Heart left ventricle (tissue), 16 donors: ENCODE measurements at places on chromosomes 13 and 19.
A peak's percentile ranks its signal among the peaks of the same experiment; 100 is the strongest.

DNA sequence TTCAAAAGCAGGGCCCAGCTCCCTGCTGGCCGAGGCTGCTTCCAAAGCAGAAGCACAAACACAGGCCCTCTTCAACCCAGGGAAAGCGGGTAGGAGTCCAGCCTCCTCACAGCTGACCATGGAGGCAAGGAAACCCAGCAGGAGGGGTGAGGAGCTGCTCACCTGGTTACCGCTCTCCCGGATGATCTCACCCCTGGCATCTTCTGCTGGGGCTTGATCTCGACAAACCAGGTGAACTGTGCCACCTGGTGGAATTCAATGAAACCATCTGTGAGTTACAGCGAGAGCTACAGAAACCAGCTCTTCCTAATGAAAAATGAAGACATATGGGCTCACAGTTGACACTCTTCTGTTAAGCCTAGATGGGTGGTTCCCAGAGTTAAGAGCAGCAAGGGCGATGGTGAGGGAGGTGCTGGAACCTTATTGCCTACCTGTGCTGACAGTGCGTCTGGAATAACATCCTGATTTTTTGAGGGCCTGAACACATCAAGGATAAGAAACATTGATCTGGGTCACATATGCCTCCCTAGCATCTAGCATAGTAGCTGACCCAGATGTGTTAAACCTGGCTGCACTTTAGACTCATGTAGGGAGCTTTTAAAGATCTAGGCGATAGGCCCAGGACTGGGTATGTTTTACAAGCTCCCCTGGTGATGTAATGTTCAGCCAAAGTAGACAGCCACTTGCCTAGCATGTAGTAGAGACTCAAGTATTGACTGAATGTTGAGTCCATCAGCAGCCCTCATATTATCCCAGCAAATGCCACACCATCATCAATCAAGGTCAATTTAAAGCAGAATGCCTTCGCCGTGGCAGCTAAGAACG is 6.1 kb downstream of the DHRS12 start:
- peak; percentile 45 for DNase-seq

- no peak for DNase-seq
Measured at GRCh38 chr19:29383696-29384095, 142.1 kb upstream of the VSTM2B start.

DNA sequence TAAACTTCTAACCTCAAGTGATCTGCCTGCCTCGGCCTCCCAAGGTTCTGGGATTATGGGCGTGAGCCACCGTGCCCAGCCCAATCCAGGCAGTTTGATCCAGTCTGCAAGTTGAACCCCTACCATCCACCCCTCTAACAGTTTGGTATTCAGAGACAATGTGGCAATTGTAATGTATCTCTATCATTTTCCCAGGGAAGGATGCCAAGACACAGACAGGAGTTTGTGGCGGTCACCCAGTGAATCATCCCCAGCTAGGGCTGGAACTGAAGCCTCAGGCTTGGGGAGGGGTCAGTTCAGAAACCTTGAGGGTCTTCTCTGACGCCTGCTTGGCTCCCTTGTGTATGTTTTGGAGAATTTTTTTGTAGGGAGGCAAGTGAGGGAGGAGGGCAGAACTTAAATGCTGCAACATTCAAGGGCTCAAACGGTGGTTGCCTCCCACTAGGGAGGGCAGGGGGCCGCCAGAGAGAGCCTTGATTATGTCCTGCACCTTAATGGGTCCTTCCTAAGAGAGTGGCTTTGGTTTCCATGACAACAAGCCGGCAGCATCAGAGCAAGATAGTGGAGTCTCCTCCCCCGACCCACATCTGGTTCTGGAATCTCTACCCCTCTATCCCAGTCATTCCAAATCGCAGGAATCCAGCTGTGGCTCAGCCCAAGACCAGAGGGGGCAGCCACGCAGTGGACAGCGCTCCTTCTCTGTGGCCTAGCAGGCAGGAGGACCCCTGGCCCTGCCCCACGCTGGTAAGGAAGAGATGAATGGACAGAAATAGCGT is 14.9 kb upstream of the FEM1A start:
- DNase-seq = no peak

GRCh38 chr13:102400675-102401145 is 1.1 kb downstream of the FGF14 start:
- DNase-seq = peak; percentile 28

DNA sequence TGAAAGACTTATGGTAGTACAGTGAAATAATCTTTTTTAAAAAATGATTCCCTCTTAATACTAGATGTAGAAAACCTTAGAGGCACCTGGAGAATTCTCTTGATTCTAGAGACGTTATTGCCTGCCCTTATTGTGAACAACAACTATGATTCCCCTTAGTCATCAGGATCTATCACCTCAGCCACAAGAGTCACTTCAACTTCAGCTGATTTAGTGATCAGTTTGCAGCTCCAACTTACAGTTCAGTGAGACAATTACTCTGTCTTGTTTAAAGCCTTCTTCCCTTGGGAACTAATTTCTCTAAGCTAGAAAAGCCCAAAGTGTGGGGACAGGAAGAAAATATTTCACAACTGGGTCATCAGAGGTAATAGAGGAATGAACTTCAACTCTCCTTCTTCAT is 254.3 kb upstream of the SLITRK1 start:
- DNase-seq = no peak

GRCh38 chr19:40416918-40417642 is 3.9 kb upstream of the PRX start:
- DNase-seq = peak; percentile 80

DNA sequence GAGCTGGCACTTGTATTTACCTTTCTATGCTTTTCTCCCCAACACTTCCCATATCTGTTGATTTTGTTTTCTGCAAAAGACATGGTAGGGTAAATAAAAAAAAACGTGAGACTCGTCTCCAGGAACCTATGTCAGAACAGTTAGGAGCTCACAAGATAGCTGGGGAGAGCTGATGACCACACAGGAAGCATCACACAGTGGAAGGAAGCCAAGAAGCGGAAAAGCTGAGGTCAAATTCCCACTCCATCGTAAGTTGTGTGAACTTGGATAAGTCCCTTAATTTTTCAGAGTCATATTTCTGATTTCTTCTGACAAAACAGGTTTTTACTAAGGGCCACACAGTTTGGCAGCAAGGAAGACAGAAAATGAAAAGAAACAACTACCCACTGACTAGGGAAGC is 199.6 kb downstream of the KLF5 start:
- DNase-seq = no peak

- DNase-seq = no peak
Measured at GRCh38 chr13:65111223-65111622, 2118.9 kb downstream of the PCDH9 start.

GRCh38 chr13:112113851-112114250 is 46.9 kb downstream of the SOX1 start:
- DNase-seq = no peak

DNA sequence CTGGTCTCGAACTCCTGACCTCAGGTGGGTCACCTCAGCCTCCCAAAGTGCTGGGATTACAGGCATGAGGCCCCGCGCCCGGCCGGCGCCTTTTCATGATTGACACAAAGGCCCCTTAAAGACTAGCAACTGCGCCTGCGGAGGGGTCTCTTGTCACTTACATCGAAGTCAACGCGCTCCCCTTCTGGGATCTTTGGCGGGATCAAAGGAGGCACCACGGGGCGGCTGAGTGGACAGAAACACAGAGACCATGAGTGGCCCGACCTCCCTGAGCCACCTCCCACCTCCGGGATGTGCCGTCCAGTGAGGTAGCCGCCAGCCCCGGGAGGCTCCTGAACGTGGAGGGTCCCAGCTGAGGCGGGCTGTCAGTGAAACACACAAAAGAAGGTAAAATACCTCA is 7.3 kb downstream of the TNNT1 start:
- no peak for DNase-seq

- peak; percentile 83 for DNase-seq
Measured at GRCh38 chr19:17385878-17386611, 8.0 kb downstream of the CCDC194 start.

- DNase-seq = no peak
Measured at GRCh38 chr19:33290956-33291622, 11.2 kb downstream of the CEBPA start.

GRCh38 chr19:18155095-18156087 is 2.4 kb downstream of the PIK3R2 start:
- no peak for DNase-seq

GRCh38 chr13:41411522-41411921 is 45.8 kb upstream of the RGCC start:
- no peak for DNase-seq

GRCh38 chr13:62997038-62997599 is 1581.5 kb upstream of the PCDH20 start:
- DNase-seq = no peak

- DNase-seq = peak; percentile 47
Measured at GRCh38 chr19:7783991-7784423, 21.0 kb downstream of the CLEC4M start.

GRCh38 chr19:38728752-38729541 is 15.3 kb downstream of the CAPN12 start:
- peak; percentile 11 for DNase-seq

DNA sequence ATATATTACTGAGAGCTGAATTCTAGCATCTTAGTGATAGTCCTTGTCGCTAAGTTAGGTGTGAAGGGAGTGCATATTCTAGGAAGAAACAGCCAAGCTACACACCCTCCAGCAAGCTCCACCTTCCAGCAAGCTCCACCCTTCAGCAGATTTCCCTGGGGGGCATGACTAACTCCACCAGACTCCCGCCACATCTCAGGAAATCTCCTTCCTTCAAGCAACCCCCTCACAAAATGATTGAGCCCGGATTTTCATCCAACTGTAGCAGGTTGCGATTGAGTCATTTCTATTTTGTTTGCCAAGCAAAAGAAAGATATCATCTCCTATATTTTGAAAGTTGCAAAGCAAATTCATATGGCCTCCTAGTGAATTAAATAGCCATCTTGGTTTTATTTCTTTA is 162.1 kb upstream of the TMTC4 start:
- no peak for DNase-seq

DNA sequence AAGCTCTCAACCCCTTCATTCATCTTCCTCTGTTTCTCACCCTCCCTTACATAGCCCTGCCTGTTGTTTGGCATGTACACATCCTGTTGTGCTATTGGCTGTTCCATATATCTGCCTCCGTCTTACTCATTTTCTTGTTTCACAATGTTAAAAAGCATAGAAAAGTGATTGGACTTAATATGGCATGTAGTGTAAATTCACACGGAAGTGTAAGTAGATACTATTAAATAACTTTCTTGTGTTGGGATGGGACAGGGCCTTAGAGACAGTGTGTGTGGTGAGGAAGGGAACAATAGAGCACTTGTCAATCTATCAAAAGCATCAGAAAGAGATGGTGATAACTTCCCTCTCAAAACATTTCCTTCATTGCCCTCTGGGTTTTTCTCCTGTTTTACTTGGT is 12.3 kb downstream of the LMO7 start:
- DNase-seq = no peak
